Suppressor macrophage treated with lipopolysaccharide for 1 hour (primary cell): ENCODE measurements at places on chromosomes 2 and 18.

DNA sequence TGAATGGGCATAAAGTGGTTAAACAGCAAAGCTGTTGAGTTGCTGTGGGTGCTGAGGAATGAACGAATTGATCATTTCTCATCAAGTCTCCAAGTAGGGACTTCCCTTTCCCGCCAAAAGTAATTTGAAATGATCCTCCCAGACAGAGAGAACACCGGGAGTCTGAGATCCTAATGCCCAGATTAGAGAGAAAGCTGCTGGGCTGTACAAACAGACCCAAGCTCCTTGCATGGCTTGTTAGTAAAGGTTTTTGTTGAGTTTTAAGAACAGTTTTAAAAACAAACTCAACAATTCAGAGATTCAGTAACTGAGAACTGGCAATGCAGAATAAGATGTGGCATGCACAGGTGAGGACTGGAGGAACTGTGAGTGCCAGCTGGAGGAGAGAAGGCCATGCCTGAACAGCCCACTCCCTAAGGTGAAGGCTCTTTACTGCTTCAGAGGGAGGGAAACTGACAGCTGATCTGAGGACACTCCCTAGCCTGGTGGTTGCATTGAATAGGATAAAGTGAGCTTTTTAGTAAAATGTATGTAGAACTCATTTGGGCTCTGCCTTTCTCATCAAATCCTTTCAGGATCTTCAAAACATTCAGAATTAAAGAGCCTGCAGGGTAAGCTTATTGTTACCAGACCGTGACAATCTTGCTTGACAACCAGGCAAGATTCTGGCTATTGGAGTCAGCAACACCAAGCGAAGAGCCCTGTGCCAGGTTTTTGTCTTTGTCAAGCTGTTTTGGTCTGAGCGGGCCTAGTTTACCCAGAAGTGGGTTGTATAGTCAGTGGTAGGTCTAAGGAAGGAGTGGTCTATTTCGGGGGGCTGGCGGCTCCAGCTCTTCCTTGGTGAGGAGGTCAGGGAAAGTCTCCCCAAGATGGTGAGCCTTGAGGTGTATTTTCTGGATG, 63.2 kb upstream of the IGFBP5 start:
- no peak for DNase-seq

GRCh38 chr2:167960089-167960747, 287.2 kb downstream of the STK39 start:
- DNase-seq = no peak

- no peak for DNase-seq
Observed at GRCh38 chr2:2837746-2838547, 506.9 kb upstream of the MYT1L start.

- DNase-seq = no peak
Observed at GRCh38 chr2:30134582-30134981, 12.2 kb upstream of the YPEL5 start.

DNA sequence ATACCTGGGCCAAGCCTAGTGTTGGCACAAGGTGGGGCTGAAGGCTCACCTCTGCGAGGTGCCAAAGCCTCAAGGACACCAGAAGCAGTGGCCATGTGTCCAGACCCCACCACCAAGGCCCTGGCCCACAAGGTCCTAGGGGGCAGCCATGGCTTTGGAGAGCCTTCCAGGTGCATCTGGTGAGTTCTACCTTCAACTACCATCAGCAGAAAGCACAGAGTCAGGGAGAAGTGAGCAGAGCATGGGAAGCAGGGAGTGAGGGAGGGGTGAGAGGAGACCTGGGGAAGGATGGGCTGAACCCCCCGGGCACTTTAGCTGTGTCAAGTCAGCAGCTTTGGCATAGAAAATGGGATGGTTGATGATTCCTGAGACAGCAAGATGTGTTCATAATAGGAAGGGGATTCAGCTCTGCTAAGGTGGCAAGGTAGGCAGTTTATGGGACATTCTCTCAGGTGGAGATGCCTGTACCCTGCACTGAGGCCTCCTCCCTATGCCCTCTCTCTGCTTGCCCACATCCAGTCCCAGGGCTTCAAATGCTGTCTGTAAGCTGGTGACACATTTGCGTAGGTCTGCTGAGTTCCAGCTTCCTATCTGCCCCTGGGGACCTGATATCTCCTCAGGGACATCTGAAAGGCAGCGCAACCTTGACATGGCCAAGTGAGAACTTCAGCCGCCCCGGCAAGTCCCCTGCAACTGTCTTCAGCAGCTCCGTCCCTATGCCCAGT, 83.4 kb upstream of the RGPD5 start:
- DNase-seq = no peak

- no peak for DNase-seq
Observed at GRCh38 chr2:120331903-120332302, 14.0 kb upstream of the INHBB start.

GRCh38 chr2:157267476-157267875, 10.0 kb downstream of the GALNT5 start:
- DNase-seq = no peak
